ENCODE measurements at places on chromosomes 5 and 9. TPM values are rescaled to one million over a fixed set of nuclear protein-coding genes. Genes with fewer than 3 reads are reported as not detected.

GRCh38 chr5:11252075-11252474 is 491.0 kb upstream of the DAP start:
- no peak for DNase-seq

GRCh38 chr5:102229685-102230084 is 66.4 kb downstream of the SLCO4C1 start:
- DNase-seq = no peak

TBC1D2 gene
- 73.2 TPM for polyA plus RNA-seq

- peak; percentile 78 for DNase-seq
Measured at GRCh38 chr9:136693490-136694162, 6.4 kb upstream of the AGPAT2 start.

GRCh38 chr9:37534412-37534811 is 41.8 kb downstream of the FBXO10 start:
- no peak for DNase-seq

SLC38A9 gene
- polyA plus RNA-seq = 39.9 TPM

- DNase-seq = no peak
Measured at GRCh38 chr9:12318732-12319685, 374.2 kb upstream of the TYRP1 start.

RNF180 gene
- polyA plus RNA-seq = 2.8 TPM

CREBRF gene
- polyA plus RNA-seq = 1.8 TPM

- DNase-seq = no peak
Measured at GRCh38 chr9:137256362-137256761, 1.2 kb downstream of the NELFB start.

DNA sequence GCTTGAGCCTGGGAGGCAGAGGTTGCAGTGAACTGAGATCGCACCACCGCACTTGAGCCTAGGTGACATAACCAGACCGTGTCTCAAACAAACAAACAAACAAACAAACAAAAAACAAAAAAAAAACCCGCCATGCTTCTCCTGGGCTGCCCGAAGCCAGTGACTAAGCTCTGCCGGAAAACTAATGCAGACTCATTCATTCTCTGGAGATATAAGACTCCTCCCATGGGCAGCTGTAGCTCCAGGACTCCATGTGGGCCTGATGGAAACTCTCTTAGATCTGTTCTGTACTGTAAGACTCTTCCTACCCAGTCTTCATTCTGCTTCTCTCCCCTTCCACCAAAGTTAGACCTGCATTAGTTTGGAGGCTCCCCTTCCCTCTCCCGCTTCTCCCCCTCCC is 11.1 kb downstream of the GLDC start:
- no peak for DNase-seq

LHX3 gene
- not detected for polyA plus RNA-seq

CHMP5 gene
- polyA plus RNA-seq = 132 TPM

DNA sequence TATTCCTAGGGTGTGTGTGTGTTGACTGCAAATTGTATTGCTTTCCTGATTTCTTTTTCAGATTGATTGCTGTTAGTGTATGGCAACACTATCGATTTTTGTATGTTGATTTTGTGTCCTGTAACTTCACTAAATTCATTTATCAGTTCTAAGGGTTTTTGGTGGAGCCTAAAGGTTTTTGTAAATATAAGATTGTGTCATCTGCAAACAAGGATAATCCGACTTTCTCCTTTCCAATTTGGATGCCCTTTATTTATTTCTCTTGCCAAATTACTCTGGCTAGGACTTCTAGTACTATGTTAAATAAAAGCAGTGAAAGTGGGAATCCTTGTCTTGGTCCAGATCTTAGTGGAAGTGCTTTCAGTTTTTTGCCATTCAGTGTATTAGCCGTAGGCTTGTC is 340.9 kb upstream of the KLF4 start:
- DNase-seq = no peak

DNA sequence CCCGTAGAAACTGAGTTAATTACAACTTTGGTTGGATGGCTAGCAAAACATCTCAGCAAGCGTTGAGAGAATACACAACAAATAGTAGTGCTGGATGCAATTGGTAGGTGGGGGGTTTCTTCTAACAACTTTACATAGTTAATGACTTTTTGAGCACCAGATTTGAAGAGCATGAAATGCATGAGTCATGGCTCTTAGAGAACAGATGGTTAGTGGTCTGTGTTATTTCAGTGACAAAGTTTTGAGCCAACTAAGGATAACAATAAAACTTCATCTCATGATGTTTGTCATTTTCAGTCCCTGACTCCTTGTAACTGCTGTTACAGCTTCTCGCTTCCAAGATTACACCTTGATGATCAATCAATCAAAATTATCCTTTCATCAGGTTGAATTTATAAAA is 399.0 kb upstream of the BRINP1 start:
- DNase-seq = no peak

NR2F1 gene
- not detected for polyA plus RNA-seq

- DNase-seq = peak; percentile 52
Measured at GRCh38 chr5:155554500-155554899, 540.9 kb downstream of the KIF4B start.

- no peak for DNase-seq
Measured at GRCh38 chr5:62486672-62487071, 74.1 kb downstream of the IPO11 start.

LOX gene
- polyA plus RNA-seq = 0.13 TPM

DNA sequence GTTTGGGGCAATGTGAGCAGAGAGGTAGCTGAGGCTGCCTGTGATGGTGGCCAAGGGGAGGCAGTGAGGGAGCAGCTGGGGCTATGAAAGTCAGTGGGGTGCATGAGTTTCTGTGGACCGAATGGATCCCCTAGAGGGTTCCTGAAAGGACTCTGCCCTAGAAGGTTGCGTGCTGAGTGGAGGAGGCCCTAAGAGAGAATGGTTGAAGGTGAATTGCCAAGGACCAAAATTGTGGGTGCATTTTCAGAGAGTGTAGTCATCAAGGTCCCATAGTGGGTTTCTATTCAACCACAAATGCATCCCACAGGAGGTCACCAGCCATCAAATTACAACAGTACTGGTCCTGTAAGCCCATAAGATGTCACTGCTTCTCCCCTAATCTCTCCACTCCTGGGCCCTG is 298.3 kb downstream of the CDK5RAP2 start:
- DNase-seq = no peak

GRCh38 chr9:93549611-93550010 is 26.8 kb upstream of the PHF2 start:
- DNase-seq = no peak

DNA sequence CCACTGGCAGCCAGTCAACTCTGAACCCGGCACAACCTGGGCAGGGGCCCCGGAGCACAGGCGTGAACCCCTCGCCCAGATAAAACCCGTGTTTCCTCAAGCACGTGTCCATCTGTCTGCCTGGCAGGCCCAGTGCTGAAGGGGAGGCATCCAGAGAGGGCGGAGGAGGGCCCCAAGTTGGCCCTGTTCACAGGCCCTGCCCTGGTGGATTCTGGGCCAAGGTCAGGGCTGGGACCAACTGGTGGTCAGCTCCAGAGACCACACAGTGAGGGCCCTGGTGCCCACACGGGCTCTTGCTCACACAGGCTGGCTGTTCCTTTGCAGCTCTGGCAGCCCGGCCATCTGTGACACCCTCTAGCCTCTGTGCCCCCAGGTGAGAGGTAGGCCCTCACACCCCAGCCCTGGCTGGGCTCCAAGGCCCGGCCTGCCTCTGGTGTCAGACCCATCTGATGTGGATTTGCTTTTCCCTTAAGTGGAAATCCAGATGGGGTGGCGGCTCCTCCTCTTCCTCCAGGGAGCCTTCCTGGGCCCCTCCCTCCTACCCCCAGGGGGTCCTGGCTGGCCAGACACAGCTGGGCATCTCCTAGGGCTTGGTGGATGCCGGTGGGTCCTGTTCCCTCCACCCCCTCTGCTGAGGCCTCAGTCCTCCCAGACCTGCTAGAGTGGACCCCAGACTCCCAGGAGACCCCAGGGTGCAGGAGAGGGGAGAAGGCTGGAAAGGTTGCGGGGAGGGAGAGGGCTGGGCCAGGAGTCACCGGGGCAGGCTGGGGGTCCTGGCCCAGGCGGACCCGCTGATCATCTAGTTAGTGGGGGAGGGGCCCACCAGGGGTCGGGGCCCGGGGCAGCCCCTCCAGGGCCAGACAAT is 525 bp upstream of the STPG3 start:
- no peak for DNase-seq

DNA sequence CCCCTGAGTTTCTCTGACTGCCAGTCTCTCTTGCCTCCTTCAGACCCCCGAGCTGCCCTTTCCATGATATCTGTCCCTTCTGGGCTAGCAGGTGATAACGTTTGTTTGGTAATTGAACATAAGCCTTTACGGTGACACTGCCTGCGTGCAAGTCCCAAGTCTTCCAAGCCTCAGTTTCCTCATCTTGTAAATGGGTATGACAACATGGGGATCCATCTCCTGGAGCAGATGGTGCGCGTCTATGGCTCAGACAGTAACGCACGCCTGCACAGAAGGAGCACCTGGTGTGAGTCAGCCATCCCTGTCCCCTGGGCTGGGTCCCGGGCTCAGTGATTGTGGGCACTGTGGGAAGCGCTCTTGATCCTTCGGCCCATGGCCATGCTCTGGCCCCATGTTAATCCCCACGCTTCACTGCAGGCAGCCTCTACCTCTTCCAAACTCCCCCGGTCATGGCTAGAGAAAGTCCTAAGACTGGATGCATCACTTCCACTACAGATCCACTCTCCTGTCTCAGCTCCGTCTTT is 85.8 kb downstream of the DAP start:
- no peak for DNase-seq

DNA sequence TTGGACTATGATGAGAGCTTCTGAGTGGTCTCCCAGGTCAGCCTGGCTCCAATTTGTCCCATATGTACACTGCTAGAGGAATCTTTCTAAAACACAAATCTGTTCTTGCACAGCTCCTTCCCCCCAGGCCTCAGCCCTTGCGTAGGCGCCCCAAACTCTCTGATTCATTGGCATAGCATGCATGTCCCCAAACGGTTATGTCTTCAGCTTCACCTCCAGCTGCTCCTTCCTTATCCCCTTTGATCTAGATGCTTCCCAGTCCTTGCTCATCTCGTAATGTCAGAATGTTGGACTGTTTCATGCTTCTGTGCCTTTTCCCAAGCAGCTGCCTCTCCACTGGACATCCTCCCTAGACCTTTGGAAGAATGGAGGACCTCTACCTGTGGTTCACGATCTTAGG is 60.1 kb upstream of the BASP1 start:
- no peak for DNase-seq

DNA sequence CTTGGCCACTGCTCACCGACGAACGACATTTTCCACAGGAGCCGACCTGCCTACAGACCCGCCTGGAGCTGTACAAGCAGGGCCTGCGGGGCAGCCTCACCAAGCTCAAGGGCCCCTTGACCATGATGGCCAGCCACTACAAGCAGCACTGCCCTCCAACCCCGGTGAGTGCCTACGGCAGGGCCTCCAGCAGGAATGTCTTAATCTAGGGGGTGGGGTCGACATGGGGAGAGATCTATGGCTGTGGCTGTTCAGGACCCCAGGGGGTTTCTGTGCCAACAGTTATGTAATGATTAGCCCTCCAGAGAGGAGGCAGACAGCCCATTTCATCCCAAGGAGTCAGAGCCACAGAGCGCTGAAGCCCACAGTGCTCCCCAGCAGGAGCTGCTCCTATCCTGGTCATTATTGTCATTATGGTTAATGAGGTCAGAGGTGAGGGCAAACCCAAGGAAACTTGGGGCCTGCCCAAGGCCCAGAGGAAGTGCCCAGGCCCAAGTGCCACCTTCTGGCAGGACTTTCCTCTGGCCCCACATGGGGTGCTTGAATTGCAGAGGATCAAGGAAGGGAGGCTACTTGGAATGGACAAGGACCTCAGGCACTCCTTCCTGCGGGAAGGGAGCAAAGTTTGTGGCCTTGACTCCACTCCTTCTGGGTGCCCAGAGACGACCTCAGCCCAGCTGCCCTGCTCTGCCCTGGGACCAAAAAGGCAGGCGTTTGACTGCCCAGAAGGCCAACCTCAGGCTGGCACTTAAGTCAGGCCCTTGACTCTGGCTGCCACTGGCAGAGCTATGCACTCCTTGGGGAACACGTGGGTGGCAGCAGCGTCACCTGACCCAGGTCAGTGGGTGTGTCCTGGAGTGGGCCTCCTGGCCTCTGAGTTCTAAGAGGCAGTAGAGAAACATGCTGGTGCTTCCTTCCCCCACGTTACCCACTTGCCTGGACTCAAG is 1.5 kb downstream of the CSF2 start:
- DNase-seq = no peak

GRCh38 chr5:106825374-106825773 is 845.4 kb downstream of the EFNA5 start:
- no peak for DNase-seq

DNA sequence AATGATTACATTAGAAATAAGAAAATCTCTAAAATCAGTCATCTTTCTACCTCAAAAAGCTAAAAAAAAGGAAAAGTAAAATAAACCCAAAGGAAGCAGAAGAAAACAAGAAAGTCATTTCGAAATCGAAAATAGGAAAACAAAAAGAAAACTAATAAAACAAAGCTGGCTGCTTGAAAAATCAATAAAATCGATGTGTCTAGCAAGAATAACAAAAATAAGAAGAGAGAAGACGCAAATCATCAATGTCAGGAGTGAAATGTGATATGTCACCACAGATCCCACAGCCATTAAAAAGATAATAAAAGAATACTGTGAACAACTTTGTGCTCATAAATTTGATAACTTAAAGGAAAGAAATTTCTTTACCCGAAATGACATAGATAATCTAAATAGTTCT is 218.1 kb upstream of the S1PR3 start:
- DNase-seq = no peak

SLC45A2 gene
- polyA plus RNA-seq = not detected

GRCh38 chr9:9499546-9499945 is 1113.3 kb downstream of the PTPRD start:
- DNase-seq = no peak

DNA sequence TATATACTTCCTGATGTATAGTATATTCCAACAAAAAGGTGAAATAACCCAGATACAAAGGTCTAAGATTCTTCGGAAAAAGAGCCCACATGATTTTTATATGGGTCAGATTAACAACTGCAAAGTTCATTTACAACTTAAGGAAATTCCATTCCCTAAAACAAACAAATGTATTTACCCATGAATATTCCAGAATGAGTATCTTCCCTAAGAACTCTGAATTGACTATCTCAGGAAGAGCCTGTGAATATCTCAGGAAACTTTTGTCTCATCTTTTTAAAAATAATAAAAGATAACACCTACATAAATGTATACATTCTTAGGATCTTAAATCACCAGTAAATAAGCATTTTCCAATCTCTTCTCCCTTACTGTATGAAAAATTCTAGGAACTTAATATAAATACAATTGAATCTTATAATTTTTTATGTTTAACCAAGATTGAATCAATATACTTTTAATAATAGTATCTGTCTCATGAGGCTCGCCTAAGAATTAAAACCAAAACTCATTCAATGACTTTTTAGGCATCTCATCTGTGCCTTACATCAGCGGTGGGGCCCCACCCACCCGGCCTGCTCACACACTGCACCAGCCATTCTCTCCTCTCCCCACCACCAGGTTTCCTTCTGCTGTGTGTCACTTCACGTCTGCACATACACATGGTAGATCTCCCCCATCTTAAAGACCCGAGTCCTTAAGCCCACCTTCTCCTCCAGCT is 78.1 kb downstream of the RAPGEF1 start:
- DNase-seq = no peak

Measured in keratinocyte (primary cell).